ENCODE measurements at places on chromosomes 16 and 17.

GRCh38 chr17:82839617-82840292, at the start of gene ZNF750:
TSS of gene ZNF750 (minus strand) at chr17:82840022. CDS start at chr17:82832454, 7,568 bp downstream.
- no peak for ATAC-seq

GRCh38 chr17:35616536-35616935, 29.4 kb downstream of the AP2B1 start:
- ATAC-seq, result no peak

DNA sequence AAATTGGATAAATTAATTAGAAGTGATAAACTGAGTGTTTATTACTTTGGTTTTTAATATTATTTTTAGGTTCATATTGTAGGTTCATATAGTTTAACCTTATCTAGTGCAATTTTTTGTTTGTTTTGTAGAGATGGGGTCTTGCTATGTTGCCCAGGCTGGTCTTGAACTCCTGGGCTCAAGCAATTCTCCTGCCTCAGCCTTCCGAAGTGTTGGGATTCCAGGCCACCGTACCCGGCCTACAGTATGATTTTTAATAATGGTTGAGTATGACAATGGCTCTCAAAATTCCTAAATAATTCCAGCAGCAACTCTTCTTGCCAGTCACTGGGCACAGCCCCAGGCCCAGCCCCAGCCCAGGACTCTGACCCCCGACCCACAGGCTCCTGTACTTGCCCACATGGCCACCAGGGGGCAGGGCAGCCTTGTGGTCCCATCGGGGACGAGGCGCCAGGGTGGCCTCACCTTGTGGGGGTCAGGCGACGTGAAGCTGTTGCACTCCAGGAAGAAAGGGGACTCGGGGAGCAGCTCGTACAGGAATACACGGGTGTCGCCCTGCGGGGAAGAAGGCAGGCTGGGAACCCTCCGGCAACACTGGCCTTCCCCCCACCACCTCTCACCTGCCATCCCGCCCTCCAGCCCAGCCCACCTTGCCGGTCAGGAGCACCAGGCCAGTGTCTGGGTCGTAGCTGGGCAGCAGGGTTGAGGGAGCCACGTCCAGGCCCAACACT, 7.9 kb upstream of the PAM16 start:
- ATAC-seq, result peak; percentile 76

DNA sequence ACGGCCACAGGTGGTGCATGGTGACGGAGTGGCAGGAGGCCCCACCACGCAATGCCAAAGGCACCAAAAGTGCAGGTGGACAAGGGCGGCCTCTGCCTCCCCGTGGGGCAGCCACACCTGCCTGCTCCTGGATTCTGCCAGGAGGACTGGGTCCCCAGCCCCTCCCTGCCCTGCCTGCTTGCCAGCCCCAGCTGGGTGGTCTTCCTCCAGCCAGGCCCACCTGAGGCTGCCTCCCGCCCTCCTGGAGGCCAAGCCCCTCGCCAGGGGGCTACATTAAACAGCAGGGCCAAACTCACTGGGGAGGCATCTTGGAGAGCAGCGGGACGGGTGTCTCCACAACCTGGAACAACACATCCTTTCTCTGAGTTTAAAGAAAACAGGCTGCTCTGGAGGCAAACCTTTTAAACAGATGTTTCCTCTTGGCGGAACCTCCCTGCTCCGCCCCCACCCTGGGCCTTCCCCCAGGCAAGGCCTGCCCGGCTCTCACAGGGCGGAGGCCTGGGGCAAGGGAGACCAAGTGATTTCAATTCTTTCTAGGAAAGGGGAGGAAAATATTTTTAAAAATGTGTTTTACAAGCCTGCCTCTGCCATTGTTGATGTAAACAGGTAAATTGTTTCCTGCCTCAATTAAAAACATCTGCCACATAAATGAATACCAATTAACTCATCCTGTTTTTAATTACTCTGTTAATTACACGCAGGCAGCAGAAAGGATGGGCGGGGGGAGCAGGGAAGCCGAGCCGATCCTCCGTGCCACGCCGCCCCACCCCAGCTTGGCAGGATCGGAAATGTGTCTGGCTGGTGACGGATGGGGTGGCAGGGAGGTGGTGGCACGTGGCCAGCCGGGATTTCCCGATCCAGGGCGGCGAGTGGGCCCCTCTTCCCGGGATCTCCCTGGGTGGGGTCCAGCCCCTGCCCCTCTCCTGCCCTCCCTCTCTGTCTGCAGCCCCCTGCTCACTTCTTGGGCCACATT, 54.4 kb upstream of the PABPN1L start:
- no peak for ATAC-seq

DNA sequence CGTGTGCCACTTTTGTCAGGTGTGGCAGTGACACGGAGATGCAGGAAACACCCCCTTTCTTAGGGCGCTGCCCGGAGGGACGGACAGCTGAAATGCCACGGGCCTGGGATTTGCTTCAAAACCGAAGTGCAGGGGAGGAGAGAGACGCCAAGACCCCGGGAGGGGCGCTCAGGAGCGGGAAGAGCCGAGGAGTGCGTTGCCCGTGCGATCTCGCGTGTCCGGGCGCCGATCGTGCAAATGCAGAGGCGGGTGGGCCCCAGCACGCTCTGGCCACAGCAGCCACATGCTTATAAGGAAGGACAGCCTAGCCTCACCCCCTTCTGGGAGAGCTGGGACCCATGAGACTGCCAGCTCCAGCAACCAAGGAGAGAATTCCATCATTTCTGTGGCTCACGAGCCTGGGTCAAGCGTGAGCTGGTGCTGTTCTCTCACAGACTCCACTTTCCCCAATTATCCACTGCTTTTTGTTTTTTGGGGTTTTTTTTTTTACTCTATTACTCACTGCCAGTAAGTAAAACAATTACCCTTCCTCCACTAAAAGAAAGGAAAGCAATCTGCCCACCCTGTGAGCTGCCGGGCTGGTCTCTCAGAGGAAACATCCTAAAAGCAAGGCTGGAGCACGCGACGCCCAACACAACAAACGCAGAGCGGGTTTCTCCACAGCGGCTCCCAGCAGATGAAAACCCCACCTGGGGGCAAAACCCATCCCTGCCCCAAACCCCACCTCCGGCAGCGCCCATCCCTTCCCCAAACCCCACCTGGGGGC, 27.2 kb upstream of the C16orf95 start:
- ATAC-seq, result no peak

DNA sequence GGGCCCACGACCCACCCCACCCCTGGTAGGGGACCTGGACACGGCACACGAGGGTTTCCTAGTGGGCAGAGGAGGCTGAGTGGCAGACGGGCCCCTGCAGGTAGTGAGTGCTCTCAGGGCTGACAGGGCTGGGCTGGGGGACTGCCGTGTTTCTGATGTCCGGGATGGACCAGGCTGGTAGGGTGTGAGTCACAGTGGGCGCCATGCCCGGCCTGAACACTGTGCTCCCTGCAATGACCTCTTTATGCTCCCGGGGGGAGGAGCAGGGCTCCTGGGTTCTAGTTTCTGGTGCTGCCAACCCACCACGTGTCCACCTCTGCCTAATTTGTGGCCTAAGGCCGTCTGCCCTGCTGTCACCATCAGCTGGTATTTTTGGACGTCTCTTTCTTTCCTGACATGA, 26.3 kb downstream of the ARHGAP23 start:
- no peak for ATAC-seq

DNA sequence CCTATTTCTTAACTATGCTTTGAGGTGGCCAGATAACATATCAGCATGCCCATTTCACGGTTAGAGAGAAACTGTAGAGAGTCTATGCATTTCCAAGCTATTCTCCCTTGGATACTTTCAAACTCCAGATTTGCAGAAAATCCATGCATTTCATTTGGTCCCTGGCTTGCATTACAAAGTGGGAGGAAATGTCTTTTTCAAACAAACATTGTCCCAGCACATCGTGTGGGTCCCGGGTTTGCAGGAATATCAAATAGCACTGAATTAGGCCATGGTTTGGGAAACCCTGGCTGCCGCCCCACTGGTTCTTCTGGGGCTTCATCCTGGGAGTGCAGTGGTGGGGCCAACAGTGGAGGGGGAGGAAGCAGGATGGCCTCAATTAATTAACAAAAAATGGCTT, 171.9 kb downstream of the IRX5 start:
- ATAC-seq, result no peak

DNA sequence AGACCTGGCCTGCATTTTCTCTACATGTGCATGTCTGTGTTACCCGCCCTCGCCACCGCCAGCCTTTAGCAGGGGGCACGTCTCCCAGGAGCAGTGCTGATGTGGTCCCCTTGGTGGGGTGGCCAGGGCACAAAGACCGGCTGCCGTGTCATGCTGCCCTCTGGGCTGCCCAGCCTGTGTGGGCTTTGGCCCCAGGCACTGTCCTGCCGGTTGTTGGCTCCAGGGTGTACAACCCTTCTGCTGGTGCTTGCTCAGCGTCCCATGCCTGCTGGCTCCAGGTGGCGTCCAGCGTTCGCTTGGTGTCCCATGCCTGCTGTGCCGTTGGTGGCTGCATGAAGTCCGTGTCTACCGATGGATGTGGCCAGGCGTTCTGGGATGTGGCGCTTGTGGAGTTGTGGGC, 4.1 kb downstream of the BAIAP2 start:
- ATAC-seq, result no peak
